ENCODE measurements at places on chromosomes 16 and 17.

- DNase-seq: no peak
These were observed 20.9 kb downstream of the HSD17B2 start for GRCh38 chr16:82055728-82056549.

GRCh38 chr17:60442271-60443173 is 20.2 kb downstream of the CHCT1 start:
- no peak for DNase-seq

GRCh38 chr16:65284626-65285025 is 162.8 kb upstream of the CDH11 start:
- no peak for DNase-seq

- DNase-seq: no peak
These were observed 698 bp downstream of the UBE2G1 start for GRCh38 chr17:4365628-4366326.

GRCh38 chr16:56999409-57000270 is 10.3 kb downstream of the NLRC5 start:
- DNase-seq: no peak

- no peak for DNase-seq
These were observed 712 bp downstream of the HOXB4 start for GRCh38 chr17:48577330-48577945.

- no peak for DNase-seq
These were observed 308.6 kb upstream of the ZFHX3 start for GRCh38 chr16:73356401-73357079.

- no peak for DNase-seq
These were observed 1.7 kb downstream of the ADGRG5 start for GRCh38 chr16:57544124-57544653.

DNA sequence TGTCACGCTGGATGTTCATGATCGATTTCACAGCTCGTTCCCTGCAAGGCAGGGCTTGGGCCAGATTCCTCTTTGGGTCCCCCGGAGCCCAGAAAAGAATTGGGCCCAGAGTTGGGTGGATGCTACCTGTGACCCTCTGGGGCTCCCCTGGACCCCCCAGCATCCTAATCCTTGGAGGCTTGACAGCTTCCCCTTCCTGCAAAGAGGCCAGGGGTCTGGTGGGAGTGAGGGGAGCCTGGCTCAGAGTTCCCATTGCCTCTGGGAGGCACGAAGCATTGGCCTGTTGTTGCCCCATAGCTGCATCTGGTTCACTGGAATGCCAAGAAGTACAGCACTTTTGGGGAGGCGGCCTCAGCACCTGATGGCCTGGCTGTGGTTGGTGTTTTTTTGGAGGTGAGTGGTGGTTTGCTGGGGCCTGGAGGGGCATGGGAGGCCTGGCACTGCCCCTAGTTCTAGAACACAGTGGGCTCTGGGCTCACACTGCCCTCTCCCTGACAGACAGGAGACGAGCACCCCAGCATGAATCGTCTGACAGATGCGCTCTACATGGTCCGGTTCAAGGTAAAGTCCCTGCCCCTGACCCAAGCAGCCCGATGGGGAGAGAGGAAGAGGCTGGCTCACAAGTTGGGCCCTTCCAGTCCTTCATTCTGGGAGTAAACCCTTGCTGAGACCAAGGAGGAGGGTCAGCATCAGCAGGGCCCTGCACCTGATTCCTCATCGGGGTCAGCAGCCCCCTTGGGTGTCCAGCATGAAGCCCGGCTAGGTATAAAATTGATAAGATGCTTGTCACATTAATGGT is 7.2 kb downstream of the CA7 start:
- no peak for DNase-seq

- DNase-seq: no peak
These were observed 157.4 kb upstream of the CHMP6 start for GRCh38 chr17:80833952-80834892.

DNA sequence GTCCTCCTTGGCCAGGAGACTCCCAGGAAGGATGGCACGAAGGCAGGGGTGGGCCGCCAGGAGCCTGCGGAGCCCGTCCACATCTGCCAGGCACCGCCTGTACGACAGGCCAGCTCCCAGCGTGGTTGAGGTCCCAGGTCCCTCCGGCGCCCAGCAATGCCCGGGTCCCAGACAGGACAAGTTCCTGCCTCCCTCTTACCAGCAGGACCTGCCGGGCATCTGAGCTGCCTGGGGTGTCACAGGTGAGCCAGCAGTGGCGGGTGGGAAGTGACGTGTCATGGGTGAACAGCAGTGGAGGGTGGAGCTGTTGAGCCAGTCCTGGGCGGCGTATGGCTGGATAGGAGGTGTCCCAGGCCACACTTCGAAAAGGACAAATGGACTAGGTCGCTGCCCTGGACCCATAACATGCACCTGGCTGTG is 15.7 kb upstream of the BAHCC1 start:
- DNase-seq: no peak

DNA sequence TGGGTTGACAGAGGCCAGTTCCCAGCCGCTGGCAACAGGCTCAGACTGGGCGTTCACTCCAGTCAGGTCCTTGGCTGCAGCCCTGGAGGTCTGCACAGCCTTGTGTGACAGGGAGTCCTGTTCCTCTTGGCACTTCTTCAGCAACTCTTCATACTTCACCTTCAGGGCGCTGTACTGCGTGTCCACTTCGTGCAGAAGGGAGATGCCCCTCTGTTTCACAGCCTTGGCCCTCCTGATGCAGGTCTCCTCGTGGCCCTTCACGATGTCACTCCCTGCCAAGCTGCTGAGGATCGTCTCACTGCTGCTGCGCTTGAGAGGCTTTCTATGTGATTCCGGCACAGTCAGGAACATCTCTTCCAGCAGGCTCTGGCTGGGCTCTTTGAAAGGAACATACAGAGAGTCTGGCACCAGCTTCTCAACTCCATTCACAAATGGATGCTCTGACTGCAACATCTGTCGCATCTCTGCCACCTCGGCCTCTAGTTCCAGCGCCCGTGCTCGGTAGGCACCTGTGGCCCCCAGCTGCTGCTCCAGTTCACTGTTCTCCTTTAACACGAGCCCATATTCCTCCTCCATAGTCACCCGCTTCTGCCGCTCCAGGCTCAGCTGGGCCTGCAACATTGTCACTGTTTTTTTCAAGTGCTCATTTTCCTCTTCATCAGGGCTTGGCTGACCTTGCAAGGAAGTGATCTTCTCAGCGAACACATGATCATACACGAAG is 27.2 kb downstream of the CDR2 start:
- no peak for DNase-seq

DNA sequence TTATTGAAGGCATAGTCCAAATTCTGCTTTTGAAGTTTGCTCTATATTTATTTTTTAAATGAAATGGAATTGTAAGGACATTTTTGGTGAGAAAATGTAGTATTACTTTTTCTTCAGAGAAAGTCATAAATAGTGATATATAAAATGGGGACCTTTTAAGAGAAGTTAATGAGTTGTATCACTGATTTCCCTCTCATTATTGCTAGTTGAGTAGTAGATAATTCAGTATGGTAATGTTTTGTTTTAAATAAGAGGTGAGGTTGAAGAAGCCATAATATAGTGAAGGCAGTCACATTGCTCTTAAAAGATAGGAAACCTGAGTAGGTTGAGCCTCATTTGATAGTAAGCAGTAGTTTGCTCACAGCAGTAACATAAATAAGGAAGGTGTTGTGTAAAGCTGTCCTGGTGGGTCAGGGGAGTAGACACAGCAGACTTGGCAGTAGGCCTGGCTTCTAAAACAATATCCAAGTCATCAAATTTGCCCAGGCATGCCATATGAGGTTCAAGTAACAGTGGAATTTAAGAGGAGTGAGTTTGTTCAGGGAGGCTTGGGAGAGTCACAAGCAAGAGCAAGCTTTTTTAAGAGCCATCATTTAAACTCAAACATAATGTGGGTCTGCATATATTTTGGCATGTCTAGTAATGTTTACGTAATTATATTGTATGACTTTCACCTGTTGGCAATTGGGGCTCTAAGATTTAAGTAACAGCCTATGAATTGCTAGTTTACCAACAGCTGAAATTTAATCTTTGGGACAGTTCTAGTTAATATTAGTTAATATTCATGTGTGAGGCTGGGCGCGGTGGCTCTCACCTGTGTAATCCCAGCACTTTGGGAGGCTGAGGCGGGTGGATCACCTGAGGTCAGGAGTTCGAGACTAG is 6.5 kb downstream of the NFATC3 start:
- no peak for DNase-seq

GRCh38 chr17:58658804-58659713 is 32.8 kb downstream of the TEX14 start:
- peak; percentile 32 for DNase-seq

DNA sequence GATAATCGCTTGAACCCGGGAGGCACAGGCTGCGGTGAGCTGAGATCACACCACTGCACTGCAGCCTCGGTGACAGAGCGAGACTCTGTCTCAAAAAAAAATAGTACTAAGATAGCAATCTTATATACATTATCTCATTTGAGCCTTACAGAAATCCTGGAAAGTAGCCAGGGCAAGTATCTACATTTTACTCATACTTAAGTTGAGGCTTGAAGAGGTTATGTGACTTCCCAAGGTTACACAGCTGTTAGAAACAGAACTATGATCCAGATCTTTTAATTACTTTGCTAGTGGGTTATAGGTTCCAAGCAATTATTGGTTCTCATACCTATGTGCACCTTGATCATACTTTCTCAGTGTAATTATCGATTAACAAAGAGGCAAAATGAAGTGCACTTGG is 15.4 kb downstream of the C17orf78 start:
- no peak for DNase-seq

GRCh38 chr17:66915204-66915611 is 49.3 kb upstream of the CACNG4 start:
- DNase-seq: no peak

DNA sequence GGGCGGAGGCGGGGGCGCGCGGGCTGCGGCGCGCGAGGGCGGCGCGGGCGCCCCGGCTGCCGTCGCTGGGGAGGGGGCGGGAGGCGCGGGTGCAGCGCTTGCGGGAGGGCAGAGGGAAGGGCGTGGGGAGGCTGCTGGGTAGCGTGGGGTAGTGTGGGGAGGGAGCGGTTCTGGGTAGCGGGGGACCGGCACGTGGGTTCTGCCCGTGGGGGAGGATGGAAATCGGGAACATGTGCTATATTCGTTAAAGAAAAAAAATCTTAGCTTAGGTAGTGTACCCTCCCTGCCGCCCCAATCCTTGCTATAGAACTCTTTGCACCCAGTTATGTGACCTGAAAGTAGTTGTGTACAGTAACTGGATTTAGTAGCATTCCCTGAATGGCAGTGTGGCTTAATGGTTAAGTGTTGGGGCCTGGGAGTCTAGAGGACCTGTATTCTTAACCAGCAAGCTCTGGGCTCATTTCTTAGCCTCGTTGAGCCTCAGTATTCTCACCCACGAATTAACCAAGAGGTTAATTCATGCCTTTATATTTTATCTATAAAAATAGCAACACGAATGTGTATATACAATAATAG is 646 bp downstream of the RABEP1 start:
- peak; percentile 27 for DNase-seq

- no peak for DNase-seq
These were observed 56.9 kb upstream of the PHOSPHO1 start for GRCh38 chr17:49287481-49287880.

DNA sequence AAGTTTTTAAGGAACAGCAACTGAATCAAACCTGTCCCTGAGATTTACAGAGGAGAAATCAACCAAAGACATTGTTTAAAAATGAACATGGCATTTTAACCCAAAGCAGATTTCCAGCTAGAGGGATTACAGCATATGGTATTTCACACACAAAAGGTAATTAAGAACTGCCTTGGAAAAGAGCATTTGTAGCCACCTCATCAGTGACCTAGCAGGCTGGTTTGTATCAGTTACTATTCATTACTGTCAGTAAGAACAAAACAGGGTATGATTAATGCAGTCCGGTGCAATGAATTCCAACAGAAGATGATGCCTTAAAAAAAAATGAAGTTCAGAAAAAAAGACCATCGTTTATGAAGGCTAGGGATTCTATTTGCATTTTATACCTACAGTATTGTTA is 219.9 kb downstream of the CHD9NB start:
- no peak for DNase-seq

DNA sequence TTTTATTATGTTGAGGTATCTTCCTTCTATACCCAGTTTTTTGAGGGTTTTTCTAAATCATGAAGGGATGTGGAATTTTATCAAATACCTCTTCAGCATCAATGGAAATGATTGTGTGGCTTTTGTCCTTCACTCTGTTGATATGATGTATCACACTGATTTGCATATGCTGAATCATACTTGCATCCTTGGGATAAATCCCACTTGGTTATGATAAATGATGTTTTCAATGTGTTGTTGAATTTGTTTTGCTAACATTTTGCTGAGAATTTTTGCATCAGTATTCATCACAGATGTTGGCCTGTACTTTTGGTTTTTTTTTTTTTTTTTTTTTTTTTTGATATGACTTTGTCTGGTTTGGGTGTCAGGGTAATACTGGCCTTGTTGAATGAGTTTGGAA is 23.1 kb downstream of the CD300LB start:
- DNase-seq: no peak

DNA sequence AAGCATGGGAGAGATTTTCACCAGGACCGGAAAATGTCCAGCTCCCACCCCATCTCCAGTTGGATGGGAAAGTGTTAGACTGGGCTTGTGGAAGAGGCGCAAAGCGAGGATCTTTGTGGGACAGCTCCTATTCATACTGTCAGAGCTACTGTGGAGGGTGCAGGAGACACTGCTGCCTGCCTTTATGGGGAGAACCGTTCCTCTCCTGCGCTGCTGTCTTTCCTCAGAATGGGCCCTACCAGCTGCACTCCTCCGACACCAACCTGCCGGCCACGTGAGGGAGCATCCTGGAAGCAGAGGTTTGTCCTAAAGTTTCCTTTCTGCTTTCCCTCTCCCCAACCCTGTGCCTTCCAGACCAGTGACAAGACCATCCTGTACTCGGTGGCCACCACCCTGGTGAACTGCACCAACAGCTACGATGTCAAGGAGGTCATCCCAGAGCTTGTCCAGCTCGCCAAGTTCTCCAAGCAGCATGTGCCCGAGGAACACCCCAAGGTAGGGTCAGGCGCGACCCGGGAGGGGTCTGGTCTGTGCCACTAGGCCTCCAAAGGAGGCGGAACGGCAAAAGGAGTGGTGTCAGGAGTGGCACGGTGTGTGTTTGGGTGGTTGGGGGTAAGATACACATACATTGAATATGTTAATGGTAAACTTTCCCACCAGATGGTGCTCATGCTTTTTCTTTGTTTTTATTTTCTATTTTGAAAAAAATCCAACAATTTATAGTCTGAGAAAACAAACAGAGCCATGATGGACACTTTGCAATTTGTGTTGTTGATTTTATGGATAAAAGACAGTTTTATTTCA is 23.0 kb downstream of the SLC35G3 start:
- DNase-seq: no peak
